ENCODE measurements at places on chromosomes 1 and 21. TPM values are rescaled to one million over a fixed set of nuclear protein-coding genes. Genes with fewer than 3 reads are reported as not detected.

- no peak for DNase-seq
Measured at GRCh38 chr1:15803380-15803779, 4.1 kb downstream of the UQCRHL start.

The KIAA0040 gene
- total RNA-seq, result 16.9 TPM

DNA sequence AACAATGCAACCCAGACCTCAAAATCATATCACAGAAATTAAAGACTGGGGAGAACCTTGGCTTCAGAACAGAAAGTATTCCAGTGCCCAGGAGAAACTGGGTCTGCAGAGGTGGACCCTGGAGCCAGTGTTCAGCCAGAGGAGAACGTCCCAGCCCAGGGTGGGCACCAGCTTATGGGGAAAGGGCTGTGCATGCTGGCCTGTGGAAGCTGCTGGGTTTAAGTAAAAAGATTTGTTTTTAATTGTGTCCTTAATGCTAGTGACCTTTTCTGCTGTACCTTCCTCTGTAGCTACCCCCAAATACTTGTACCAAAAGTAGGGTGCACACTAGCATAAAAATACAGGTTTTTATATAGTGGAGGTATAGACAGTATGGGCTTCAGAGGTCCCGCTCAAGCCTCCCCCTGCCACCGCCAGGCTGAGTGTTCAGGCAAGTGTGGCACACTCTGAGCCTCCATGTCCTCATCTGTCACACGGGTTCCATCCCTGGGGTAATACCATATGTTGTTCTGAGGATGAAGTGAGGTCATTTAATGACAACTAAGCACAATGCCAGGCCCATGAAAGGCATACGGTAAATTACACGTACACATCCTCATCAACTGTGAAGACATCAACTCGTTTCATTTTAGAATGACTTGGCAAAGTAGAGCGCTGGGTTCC, 47.0 kb downstream of the SLC37A1 start:
- no peak for DNase-seq

DNA sequence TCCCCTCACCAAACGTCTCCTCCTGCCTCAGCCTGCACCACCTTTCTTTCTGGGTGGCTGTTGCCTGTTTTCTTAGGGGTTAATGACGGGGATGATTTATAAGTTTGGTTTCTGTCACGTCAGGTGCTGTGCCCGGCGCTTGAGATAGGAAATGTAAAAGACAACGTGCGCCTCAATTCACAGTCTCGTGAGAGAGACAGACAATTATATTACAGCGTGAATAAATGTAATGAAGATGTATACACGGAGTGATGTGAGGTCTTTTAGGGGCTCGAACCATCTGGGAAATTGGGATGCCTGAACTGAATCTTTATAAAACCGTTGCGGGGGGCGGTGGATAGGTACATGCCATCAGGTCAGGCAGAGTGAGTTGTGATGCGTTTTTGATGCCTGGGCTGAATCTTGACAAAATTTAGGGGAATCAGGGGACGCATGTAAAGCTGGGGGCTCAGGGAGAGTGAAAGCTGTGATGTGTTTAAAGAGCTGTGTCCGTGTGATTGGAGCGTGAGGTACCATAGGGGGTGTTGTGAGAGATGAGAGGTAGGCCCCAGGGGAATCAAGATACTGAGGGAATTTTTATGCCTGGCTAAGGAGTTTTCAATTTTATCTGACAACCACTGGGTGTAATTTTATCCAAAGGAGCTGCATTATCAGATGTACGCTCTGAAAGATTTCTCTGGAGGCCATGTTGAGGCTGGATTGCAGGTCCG, 831 bp downstream of the TIPRL start:
- DNase-seq, result no peak

DNA sequence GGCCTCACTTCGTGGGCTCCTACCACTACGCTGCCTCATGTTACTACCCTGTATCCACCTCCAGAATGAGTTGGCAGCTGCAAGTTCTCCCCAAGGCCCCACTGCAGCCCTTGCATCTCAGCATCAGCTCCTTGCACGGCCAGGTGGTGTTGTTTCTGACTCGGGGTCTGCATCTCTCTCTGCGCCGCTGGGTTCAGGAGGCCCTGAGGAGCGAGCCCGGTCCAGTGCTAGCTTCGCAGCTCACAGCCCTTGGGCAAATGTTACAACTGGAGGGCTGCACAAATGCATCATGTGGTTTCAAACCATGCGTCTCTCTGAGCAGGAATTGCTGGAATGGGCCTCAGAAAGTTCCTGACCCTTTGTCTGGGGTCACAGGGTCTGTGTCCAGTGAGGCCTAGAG, 3.2 kb upstream of the CLDN14 start:
- no peak for DNase-seq

- DNase-seq, result no peak
Measured at GRCh38 chr1:202915146-202915545, 11.9 kb downstream of the KLHL12 start.

DNA sequence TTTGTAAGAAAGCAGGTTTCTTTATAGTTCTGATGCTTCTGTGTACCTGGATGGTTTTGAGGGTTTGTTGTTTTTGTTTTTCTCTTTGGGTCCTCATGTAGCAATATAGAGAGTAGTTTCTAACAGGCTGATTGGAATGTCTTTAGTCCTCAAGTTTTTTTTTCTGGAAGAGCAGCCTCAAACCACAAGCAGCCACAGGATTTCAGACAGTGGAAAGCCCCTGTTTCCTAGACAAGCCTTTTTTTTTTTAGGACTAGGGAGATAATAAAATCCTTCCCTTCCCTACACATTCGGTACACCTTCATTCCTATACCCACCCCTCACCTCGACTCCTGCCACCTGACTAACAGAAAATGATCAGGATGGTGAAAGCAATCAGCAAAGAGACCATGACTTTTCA, 47.6 kb downstream of the ACP6 start:
- DNase-seq, result no peak

Measured in left ventricle myocardium superior (tissue), 1 donor.